ENCODE measurements at places on chromosomes 3 and 15. TPM values are rescaled to one million over a fixed set of nuclear protein-coding genes. Genes with fewer than 3 reads are reported as not detected.

SLITRK3 gene
- not detected for total RNA-seq

BMF gene
- 1.5 TPM for total RNA-seq

RAD51 gene
- total RNA-seq: 1.5 TPM

POTEB3 gene
- not detected for total RNA-seq

TLNRD1 gene
- total RNA-seq: 16.8 TPM

CD200R1 gene
- total RNA-seq: not detected

ZDHHC23 gene
- total RNA-seq: 3.5 TPM

MESP2 gene
- total RNA-seq: 0.31 TPM

SPINK8 gene
- not detected for total RNA-seq

TMEM40 gene
- 246 TPM for total RNA-seq

CADM2 gene
- total RNA-seq: not detected

PPP2R3A gene
- 20.0 TPM for total RNA-seq

ADGRG7 gene
- total RNA-seq: not detected

COPS2 gene
- total RNA-seq: 88.3 TPM

MEGF11 gene
- total RNA-seq: not detected

CLDN11 gene
- total RNA-seq: 21.3 TPM

SAXO2 gene
- total RNA-seq: 4.2 TPM

COL6A5 gene
- total RNA-seq: not detected

DGKG gene
- total RNA-seq: 2.5 TPM
